Thoracic aorta (tissue), 2 donors: ENCODE measurements at places on chromosomes 4 and X. TPM values are rescaled to one million over a fixed set of nuclear protein-coding genes. Genes with fewer than 3 reads are reported as not detected.

GRCh38 chr4:16731776-16732380 lies 166.6 kb downstream of the LDB2 start:
- no peak overlapping the region for H3K4me3 ChIP-seq
- H3K27me3 ChIP-seq: no peaks in the 10 kb centered on the region
- no peaks in the 10 kb centered on the region for H3K4me1 ChIP-seq
- no peaks in the 10 kb centered on the region for H3K36me3 ChIP-seq
- DNase-seq: no peak
- no peak overlapping the region for H3K27ac ChIP-seq

DNA sequence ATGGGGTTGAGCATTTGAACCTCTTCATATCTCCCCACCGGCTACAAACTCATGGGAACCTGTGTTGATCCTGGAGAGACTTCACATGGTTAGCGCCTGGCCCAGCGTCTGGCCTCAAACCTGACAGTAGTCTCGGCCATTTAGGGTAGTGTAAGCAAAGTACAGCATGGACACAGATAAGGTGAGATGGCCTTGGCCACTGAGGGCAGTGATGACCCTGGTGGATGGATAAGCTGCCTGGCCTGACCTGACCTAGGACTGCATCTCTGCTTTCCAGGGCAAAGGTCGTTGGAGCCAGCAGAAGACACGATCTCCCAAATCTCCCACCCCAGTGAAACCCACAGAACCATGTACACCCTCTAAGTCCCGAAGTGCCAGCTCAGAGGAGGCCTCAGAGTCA lies 51.7 kb downstream of the BCORL1 start:
- peaks cover 26% of the 10 kb centered on the region for H3K36me3 ChIP-seq
- no peaks in the 10 kb centered on the region for H3K4me1 ChIP-seq
- no peak overlapping the region for H3K4me3 ChIP-seq
- H3K27me3 ChIP-seq: no peaks in the 10 kb centered on the region

GRCh38 chrX:104745152-104745551 lies 179.2 kb downstream of the IL1RAPL2 start:
- H3K27ac ChIP-seq: no peak overlapping the region
- no peaks in the 10 kb centered on the region for H3K4me1 ChIP-seq
- H3K4me3 ChIP-seq: no peak overlapping the region
- no peaks in the 10 kb centered on the region for H3K36me3 ChIP-seq

Gene CFAP99
- total RNA-seq: not detected
